ENCODE measurements at places on chromosomes 1 and 21. TPM values are rescaled to one million over a fixed set of nuclear protein-coding genes. Genes with fewer than 3 reads are reported as not detected.

DNA sequence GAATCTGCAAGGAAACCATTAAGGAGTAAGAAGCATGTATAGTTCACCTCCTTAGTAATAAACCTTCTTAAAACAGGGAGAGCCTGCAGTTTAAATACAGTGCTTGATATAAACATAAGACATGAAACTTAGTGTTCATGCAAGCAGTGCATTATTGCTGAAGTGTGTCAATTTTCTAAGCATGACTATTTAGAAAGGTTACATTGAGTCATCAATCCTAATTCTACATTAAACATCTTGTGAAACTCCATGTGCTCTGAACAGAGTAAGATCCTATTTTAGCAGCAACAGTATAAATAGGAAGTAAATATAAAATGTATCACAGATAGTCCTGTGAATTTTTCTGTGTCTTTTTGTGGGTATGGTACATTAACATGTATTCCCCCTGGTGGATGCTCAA, 135.5 kb downstream of the ESRRG start:
- no peak overlapping the region for H3K4me3 ChIP-seq
- H3K4me1 ChIP-seq, result no peaks in the 10 kb centered on the region
- H3K27ac ChIP-seq, result no peak overlapping the region

DNA sequence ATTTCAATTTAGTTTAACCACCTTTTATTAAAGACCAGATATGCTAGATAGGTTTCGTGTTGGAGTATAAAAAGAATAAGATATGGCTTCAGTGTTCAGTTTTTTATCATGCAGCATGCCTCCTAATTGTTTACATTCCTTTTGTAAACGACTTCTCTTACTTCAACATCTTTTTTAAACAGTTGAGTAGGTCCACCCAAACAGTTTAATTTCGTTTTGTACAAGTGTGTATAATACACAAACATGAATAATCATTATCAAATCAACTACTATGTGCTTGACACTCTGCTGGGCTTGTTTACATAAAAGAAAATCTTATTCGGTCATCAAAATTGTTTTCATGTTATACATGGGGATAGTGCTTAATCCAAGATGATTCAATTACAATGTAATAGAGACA, 906.3 kb upstream of the ADGRL4 start:
- DNase-seq, result no peak
- H3K4me1 ChIP-seq, result peaks cover 7% of the 10 kb centered on the region
- H3K36me3 ChIP-seq, result no peaks in the 10 kb centered on the region
- H3K27ac ChIP-seq, result no peak overlapping the region
- H3K4me3 ChIP-seq, result no peak overlapping the region
- H3K27me3 ChIP-seq, result 0 out of 2 replicates have a peak, but pooled peaks cover 5% of the 10 kb centered on the region

DNA sequence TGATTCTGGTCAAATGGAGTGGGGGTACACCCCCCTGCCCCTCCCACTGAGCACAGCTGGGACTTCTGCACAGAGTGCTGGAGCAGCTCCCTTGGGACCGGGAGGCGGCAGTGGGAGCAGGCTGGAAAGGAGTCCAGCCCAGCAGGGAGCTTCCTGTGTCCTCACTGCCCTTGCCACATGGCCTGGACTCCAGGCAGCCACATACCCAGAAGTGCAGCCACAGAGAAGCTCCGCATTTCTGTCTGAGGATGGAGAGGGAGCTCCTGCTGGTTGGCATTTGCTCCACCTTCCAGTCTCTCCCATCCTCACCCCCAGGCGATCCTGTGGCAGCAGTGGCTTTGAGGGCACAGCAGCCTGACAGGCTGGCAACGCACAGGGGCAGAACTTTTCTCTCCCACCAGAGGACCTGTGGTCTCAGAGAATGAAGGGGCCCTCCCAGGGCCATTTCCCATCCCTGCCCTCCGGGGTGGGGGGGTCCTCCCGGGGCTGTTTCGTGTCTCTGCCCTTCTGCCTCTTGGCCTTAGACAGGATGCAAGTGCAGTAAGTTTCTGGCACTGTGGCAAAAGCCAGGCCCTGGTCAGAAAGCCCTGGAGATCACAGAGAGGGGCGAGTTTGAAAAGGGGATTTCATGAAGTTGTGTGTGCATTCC, 103.6 kb upstream of the COL6A1 start:
- no peak for DNase-seq
- no peaks in the 10 kb centered on the region for H3K36me3 ChIP-seq
- no peaks in the 10 kb centered on the region for H3K27me3 ChIP-seq
- H3K27ac ChIP-seq, result no peak overlapping the region

DNA sequence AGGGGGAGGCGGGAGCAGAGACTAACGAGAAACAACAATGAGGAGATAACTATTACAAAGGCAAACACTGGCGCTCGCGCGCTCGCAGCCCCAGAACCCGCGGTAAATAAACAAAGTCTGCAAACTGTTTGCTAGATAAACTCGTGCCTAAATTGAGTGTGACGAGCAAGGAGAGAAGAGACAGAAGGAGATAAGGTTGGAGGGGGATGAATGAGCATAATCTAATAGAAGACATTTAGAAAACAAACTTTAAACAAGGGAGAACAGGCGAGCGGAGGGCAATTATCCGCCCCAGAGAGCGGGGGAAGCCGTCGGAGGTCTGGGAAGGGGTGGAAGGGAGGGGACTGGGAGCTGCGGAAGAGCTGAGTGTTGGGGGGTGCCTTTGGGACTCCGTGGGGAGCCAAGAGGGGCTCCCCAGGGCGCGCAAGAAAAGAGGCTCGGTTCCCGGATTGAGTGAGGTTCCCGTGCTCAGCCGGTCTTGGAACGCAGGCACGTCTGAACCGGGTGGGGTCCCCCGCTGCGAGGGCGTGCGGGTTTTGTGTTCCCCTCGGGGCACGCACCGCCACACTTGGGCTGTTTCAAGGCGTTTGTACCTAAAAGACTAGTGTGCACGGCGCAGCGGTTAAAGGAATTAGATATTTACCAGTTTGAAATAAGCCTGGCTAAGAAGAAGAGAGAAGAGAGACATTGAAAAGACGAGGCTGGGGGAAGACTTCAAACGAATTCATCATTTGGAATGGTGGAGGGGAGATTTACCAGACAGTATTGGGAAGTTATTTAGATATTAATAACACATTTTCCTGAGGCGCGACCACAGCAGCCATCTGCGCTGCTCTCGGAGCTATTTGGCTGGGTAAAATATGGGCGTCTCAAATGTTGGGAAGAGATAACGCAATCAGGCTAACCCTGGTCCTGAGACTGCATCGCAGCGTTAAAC, 10.6 kb downstream of the PAX7 start:
- DNase-seq, result no peak
- H3K27me3 ChIP-seq, result peaks cover 100% of the 10 kb centered on the region
- H3K4me3 ChIP-seq, result peak overlapping the region; percentile 50

DNA sequence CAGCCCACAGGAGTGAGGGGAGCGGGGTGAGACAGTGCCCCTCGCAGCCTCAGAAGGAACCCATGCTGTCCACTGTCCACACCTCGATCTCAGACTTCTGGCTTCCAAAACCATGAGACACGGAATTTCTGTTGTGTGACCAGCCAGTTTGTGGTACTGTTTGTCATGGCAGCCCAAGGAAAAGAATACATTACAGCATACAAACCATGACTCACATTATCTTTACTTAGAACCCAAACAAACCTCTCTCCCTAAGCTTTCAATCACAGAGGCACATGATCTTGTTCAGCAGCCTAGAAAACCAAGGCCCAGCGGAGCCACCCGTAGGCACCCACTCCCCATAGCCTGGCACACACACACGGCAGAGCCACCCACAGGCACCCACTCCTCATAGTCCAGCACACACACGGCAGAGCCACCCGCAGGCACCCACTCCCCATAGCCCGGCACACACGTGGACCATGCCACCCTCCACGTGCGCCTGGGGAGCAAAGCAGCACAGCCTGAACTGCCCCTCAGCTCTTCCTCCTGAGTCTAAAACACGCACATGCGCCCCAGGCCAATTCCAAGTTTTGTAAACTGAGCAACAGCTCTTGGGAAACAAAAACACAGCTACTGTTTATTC, 458 bp upstream of the KRTAP10-4 start:
- no peaks in the 10 kb centered on the region for H3K27me3 ChIP-seq
- H3K4me1 ChIP-seq, result no peaks in the 10 kb centered on the region
- H3K27ac ChIP-seq, result no peak overlapping the region
- no peak for DNase-seq
- H3K4me3 ChIP-seq, result no peak overlapping the region
- no peaks in the 10 kb centered on the region for H3K36me3 ChIP-seq

Gene VSIG8
- total RNA-seq, result not detected

GRCh38 chr1:158400871-158401270, 1.6 kb upstream of the OR10T2 start:
- no peaks in the 10 kb centered on the region for H3K4me1 ChIP-seq
- H3K27me3 ChIP-seq, result no peaks in the 10 kb centered on the region
- no peak overlapping the region for H3K4me3 ChIP-seq
- no peak for DNase-seq
- no peak overlapping the region for H3K27ac ChIP-seq
